Suprapubic skin (tissue), 4 donors: ENCODE measurements at places on chromosomes 6 and 20. TPM values are rescaled to one million over a fixed set of nuclear protein-coding genes. Genes with fewer than 3 reads are reported as not detected.

Gene SLC22A2
- total RNA-seq, result not detected

- DNase-seq, result no peak
Observed at GRCh38 chr20:23530937-23531567, 37.2 kb downstream of the CST9L start.

Gene GABRR2
- not detected for total RNA-seq

GRCh38 chr6:154502553-154502952 is 7.9 kb downstream of the CNKSR3 start:
- DNase-seq, result no peak

GRCh38 chr6:11526156-11526505 is 11.4 kb upstream of the TMEM170B start:
- DNase-seq, result no peak

Gene FRMD1
- 0.64 TPM for total RNA-seq

Gene VGLL2
- total RNA-seq, result not detected

- DNase-seq, result no peak
Observed at GRCh38 chr6:168735268-168735949, 294.4 kb downstream of the SMOC2 start.

DNA sequence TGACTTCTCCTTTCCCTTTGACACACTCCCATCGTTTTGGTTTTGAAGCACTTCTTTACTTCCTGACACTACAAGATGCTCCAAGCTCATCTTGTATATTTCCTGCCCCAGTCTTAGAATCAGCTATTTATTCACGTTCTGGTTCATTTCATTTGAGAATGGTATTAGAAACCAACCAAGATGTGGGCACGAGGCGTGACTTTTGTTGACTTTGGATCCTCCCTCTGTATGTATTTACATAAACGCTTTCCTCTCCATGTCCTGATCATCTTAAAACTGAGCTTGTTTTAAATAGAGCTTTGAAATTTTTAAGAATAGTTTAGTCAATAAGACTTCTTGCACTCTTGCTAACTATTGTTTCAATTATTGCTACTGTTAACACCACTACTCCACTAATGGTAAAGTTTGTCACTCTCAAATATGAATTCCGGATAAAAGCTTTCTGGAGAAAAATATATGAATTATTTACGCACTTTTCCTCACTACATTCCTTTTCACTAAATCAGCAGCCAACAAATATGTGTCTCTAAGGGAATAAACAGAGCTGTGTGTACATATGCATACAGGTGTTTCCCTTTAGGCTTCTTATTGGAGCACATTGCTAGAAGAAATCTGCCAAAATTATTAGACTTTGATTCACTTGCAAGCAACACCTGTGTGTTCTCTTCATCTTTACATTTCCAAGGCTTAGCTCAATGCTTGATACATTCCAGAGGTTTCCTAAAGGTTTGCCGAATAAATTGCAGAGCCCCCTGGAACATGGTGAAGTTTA is 77.3 kb upstream of the TMEM244 start:
- DNase-seq, result no peak

DNA sequence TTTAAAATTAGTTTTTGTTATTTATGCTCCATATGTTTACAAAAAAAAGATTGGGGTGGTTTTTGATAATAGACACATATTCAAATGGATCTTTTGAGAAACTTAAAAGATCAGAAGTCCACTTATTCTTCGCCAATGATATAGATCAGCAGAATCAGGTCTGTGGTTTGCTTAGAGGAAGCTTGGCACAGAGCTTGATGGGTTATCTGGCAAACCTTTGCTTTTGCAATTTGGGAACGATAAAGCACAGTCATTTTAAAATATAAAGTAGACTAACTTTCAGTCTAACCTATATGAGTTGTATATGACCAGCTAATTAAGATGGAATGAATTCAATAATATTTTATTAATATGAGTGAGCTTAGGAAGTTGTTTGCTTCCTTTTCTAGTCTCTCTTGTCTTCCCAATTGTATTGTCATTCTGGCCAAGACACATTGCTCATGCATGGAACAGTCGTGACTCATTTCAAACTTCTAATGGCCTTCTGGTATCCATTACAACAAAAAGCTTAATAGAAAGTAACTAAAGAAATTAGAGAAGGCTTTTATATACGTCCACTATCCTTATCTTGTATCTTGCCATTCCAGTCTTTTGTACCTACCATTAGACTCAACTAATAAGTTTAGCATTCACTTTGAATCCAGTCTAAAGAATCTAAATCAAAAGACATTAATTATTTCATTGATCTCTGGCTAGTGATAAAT is 118.7 kb downstream of the TBX18 start:
- DNase-seq, result no peak

GRCh38 chr20:17327185-17328148 is 100.6 kb downstream of the PCSK2 start:
- no peak for DNase-seq

DNA sequence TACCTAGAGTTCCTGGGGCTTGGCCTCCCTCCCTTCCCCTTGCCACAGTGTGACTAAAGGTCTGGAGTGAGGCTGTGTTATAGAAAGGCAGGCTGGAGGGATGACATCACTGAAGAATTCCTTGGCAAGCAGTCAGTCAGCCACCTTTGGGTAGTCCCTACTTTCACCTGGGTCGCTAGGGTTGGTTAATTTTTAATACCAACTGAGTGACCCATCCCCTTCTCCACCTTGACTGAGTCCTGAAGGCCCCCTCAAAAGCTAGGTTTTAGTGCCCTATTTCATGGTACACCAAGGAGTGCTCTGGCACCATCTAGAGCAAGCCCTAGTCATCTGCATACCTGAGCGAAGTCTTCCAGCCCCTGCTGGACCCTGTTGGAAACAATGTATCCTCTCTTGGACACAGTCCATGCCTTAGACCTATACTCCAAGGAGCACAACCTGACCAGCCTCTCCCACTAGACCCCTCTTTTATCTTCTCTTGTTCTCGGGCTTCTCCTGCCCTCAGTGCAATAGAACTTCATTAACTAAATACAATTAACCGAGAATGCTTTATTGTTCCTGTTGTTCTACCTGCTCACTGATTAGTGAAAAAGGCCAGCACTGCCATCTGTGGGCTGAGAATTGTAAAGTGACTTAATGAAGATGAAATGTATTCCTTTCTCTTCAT is 44.6 kb downstream of the RIN2 start:
- DNase-seq, result no peak

GRCh38 chr6:144823131-144823530 is 538.0 kb downstream of the UTRN start:
- DNase-seq, result no peak

Gene EMILIN3
- total RNA-seq, result 4.4 TPM

Gene DLK2
- total RNA-seq, result 37.7 TPM

DNA sequence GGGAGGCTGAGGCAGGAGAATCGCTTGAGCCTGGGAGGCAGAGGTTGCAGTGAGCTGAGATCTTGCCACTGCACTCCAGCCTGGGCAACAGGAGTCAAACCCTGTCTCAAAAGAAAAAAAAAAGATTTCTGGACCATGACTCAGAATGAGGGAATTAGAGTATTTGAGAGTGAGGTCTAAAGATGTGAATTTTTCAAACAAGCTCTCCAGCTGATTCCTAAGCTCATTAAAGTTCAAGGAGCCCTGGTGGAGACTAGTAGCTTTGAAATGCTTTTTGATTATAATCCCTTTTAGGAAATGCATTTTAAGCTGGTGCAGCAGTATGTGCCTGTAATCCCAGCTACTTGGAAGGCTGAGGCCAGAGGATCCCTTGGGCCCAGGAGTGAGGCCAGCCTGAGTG is 21.8 kb upstream of the SRF start:
- no peak for DNase-seq

DNA sequence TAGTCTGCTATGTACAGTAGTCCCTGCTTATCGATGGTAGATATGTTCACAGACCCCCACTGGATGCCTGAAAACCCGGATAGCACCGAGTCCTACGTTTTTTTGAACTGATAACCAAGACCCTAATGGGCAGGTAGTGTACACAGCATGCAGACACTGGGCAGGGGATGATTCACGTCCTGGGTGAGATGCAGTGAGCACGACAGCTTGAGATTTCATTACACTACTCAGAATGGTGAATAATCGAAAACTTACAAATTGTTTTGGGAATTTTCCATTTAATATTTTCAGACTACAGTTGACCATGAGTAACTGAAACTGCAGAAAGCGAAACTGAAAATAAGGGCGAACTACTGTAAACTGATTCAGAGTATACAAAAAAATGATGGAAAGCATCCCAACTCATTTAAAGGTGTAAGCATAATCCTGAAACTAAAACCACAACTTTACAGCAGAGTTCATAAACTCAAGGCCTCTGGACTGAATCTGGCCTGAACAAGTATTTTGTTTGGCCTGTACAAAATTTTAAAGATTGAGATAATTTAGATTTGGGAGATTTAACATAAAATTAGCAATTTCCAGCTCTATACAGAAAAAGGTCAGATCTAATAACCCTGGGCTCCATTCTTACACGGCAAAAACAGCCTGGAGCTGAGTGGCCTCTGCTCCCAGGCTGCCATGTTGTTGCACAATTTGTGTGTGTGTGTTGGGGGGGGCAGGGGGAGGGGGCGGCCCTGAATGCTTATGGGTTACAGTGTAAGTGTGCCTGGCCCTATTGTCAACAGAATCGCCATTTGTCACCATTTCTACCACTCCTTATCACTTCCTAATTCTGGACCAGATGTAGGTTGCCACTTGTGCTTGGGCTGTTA is 34.9 kb downstream of the RNF24 start:
- no peak for DNase-seq

Gene CCNC
- total RNA-seq, result 38.4 TPM

GRCh38 chr6:6657085-6657819 is 68.7 kb downstream of the LY86 start:
- no peak for DNase-seq

Gene CST7
- 2.7 TPM for total RNA-seq

GRCh38 chr6:39608652-39609345 is 116.4 kb downstream of the KIF6 start:
- DNase-seq, result no peak

DNA sequence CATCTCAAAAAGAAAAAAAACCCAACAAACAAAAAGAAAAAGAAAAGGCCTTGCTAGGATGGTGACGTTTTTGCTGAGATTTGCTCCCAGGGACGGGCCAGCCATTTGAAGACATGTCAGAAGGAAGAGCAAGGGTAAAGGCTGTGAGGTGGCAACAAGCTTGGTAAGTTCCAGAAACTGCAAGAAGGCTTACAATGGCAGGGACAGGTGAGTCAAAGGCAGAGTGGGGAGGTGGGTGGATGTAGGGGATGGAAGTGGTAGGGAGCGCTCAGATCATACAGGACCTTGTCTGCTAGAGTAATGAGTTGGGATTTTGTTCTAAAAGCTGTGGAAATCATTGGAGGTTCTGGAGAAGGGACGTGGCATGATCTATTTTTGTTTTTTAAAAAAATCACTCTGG is 4.3 kb downstream of the KIF3B start:
- no peak for DNase-seq

DNA sequence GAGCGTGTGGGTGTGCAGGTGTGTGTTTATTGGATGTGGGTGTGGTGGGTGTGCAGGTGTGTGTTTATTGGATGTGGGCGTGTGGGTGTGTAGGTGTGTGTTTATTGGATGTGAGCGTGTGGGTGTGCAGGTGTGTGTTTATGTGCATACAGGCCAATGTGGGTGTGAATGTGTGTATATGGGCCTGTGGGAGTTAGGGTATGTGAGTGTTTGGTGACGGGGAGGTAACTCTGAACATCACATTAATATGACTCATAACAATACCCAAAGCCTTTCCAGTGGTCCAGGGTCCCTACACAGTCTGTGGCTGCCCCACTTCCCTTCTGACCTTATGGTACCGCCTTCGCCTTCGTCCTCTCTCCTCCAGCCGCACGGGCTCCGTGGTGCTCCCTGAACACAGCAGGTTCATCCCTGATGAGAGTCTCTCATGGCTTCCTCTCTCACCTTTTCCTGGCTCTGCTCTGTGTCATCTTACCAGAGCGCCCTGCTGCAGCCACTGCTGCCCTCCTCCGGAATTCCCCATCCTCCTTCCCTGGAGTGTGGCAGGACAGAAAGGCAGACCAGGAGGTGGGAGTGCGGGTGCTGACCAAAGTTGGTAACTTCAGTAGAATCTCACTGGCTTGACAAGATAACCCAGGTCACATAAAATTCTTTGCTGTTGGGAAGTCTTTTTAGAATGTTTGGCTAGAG is 80.0 kb downstream of the SLC2A10 start:
- no peak for DNase-seq

GRCh38 chr6:16206595-16207037 is 31.8 kb upstream of the GMPR start:
- no peak for DNase-seq

- DNase-seq, result peak; percentile 31
Observed at GRCh38 chr20:2672446-2672845, 8.4 kb upstream of the IDH3B start.

- DNase-seq, result peak; percentile 84
Observed at GRCh38 chr6:137811121-137811915, 55.7 kb upstream of the TNFAIP3 start.

DNA sequence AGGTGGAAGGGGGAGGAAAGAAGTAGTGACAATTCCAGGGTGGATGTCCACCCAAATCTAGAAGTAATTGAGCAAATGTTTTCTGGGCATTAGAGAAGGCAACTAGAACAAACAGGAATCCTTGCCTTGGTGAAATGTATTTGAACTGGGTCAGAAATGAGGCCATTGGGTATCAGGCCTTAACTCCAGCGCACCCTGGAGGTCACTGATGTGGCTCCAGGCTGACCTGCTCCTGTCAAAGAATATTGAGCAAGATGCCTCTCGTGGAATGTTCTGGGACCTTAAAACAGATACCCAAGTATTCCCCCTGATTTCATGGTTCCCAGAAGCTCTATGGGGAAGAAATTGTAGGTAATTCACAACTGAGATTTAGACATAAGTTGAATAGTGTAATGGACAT is 6.9 kb downstream of the HLA-DPB1 start:
- no peak for DNase-seq

Gene TRIM40
- not detected for total RNA-seq

DNA sequence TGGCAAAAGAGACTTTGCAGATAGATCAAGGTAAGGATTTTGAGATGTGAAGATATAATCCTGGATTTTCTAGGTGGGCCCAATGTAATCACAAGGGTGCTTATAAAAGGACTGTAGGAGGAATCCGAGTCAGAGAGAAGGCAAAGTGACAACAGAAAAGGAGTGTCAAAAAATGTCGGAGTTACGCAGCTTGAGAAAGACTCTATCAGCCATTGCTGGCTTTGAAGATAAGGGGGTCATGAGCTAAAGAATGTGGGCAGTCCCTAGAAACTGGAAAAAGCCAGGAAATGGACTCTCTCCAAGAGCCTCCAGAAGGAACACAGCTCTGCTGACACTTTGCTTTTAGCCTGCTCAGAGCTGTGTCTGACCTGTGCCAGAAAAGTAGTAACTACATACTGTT is 8.7 kb upstream of the RWDD1 start:
- no peak for DNase-seq

- DNase-seq, result no peak
Observed at GRCh38 chr6:18179770-18180356, 24.6 kb downstream of the KDM1B start.

Gene CFB
- 6.8 TPM for total RNA-seq

DNA sequence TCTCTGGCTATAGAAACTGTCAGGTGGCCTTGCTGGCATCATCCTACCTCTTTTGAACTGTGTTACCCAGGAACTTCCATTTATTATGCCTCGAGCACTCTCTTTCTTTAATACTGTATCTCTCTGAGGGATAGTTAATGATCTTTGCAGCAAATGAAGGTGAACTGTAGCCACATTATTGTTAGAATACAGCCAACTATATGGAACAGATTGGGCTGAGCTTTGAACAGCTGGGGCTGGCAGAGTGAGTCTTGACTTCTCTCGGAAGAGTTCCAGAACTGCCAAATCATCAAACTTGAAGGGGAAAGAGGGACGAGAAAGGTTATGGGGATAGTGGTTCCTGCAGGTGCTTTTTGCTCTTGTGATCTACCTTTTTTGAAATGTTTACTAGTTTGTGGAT is 237.7 kb downstream of the PRL start:
- DNase-seq, result no peak
